ENCODE measurements at places on chromosomes 5 and 9.

DNA sequence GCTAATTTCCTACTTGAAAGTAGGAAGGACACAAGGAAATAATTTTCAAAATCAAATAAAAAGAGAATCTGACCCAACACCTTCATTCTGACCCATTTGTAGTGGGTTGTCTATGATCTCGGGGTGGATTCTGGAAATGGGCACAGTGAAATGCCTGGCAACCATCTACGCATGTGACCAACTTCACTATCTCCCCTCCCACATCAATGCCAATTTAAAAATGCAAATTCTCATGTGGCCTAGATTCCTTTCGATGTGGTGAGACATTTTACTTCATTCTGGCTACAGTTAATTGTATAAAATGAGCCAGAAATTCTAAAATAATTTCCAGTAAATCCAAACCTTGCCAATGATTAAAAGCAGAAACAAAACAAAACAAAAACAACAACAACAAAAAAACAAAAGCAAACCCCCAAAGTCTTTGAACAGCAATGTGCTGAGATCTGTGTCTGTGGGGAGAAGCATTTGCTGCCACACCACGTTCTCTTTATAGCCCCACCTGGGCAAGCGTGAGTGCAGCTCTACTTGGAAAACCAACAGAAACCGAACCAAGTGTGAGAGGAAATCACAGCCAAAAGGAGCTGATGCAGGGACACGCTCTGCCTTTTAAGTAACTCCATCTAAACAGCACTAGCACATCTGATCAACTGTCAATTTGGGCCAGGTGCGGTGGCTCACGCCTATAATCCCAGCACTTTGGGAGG lies 59.0 kb downstream of the USP20 start:
- no peak for DNase-seq

GRCh38 chr9:131590449-131590848 lies 45.1 kb downstream of the PRRT1B start:
- no peak for DNase-seq

DNA sequence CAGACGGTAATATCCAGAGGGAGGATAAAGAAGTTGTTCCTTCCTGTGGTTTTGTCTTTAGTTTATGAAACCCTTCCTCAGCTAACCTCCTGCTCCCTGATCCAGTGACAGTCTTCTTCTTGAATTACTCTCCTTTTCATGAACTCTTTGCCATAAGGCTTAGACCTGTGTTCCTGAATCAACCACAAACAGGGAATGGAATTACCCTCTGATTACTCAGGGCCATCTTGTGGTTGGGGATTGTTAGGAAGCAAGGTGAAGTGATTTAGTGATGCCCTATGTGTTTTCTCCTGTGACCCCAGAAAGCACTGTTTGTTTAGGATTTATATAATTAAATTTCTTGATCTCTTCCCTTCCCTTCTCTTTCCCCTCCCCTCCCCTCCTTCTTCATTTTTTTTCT lies 409.1 kb downstream of the TAF11L14 start:
- no peak for DNase-seq

DNA sequence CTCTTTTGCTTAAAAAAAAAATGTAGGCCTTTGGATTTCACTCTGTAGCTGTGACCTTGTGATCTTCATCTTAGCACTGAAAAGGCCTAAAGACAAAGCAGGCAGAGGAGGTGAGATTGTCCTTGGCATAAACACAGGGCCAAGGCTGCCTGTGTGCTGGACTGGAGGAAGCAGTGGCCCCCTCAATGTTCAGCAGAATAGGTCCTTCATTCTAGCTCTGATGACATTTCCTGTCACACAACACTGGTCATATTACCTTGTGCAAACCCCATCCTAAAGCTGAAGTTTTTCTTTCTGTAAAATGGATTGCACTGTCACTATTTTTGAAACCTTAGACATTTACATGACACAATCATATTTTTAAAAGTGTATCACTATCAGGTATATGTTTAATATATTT lies 147.4 kb downstream of the INSYN2B start:
- DNase-seq: no peak

DNA sequence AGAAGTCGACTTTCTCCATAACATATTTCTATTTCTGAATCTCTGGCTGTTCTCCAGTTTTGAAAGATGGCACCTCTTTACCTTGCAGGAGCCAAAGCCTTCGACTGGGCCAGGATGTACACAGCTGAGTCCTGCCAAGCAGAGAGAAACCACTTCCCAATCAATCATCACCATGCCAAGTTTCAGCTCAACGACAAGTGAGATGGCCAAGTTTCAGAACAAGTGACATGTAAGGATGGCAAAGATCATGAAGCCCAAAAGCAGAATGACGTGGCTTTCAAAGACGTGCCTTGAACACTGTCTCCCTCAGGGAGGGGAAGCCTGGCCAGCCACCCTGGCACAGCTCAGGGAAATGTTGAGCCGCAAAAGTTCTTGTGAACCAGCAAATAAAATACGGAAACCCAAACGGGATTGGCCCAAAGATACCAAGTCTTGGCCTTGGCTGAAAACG lies 17.7 kb downstream of the STK10 start:
- no peak for DNase-seq

- no peak for DNase-seq
These were observed 237.4 kb upstream of the PTGER4 start for GRCh38 chr5:40442346-40442745.

- DNase-seq: no peak
These were observed 35.6 kb downstream of the PTCD2 start for GRCh38 chr5:72355706-72356299.

- no peak for DNase-seq
These were observed 6.1 kb downstream of the MAML1 start for GRCh38 chr5:179738742-179739141.

GRCh38 chr5:110879675-110880074 lies 140.9 kb downstream of the SLC25A46 start:
- DNase-seq: no peak

DNA sequence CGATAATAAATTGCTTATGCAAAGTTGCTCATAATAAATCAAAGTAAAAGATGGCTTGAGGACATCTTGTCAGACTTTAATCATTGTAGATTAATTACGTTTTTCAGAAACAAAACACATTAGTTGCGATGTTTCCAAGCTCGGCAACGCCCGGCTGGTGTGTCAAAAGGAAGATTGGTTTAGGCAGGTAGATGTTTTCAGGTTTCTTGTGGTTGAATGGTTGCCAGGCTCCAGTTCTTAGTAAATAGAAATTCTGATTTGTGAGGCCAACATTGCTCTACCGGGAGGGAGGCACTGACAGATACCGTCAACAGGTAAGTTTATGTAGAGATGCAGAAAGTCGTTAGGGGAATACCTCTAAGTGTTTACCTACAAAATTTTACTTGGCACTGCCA lies 280.3 kb downstream of the NPR3 start:
- no peak for DNase-seq

DNA sequence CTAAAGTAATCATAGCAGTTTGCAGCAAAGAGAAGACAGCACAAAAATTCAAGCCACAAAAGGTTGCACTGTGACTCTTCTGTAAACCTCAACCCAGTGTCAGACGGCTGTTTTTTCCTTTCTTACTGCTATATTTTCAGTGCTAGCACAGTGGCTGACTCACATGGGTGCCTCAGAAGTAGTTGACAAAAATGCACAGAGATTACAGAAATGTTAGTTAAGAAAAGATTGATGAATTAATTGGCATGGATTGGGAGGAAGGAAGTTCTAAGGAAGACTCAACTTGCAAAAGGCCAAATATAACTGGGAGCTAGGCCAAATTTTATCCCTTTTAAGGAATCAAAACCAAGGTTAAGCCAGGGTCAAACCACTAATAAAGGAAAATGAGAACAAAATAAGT lies 43.7 kb upstream of the ITGA1 start:
- no peak for DNase-seq

DNA sequence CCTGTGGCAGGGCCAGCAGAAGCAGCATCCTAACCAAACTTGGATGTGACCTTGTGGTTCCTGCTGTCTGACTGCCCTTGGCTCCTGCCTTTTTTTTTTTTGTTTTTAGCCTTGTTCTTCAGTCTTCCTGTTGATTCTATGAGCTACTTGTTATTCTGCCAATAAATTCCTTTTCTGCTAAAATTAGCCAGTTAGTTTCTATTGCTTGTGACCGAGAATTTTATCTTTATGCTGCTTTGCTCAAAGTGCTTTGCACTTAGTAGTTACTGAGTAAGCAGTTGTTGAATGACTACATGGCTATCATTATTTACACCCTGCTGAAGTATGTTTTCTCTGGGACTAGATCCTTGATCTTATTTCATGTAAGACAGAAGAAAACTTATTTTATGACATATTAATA lies 20.8 kb upstream of the ATG10 start:
- no peak for DNase-seq

GRCh38 chr5:32059761-32060530 lies 114.2 kb downstream of the GOLPH3 start:
- DNase-seq: no peak

- DNase-seq: no peak
These were observed 5.0 kb downstream of the PPARGC1B start for GRCh38 chr5:149735066-149735465.

GRCh38 chr5:6729386-6730310 lies 16.4 kb downstream of the TENT4A start:
- no peak for DNase-seq

DNA sequence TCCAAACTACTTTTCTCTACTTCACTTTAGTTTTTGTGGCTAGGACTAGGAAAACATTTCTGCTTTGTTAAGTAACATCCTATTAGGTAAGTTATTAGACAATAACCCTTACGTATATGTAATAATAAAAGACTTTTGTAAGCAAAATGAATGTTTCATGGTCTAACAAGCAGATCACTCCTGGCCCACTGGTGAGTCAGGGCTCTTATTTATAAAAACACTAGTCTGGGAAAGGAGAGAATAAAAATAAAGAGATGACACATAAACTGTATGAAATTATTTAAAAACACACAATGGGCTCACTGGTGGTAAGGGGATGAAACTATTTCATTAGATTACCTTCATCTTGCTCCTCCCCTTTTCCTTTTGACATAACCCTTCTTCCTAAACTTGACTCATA lies 2212.2 kb upstream of the ACO1 start:
- DNase-seq: no peak

- no peak for DNase-seq
These were observed 36.6 kb downstream of the DMRT3 start for GRCh38 chr9:1013021-1013420.

GRCh38 chr9:34741628-34742027 lies 31.7 kb upstream of the CCL21 start:
- no peak for DNase-seq

- no peak for DNase-seq
These were observed 199.4 kb downstream of the MEF2C start for GRCh38 chr5:88683506-88684135.

DNA sequence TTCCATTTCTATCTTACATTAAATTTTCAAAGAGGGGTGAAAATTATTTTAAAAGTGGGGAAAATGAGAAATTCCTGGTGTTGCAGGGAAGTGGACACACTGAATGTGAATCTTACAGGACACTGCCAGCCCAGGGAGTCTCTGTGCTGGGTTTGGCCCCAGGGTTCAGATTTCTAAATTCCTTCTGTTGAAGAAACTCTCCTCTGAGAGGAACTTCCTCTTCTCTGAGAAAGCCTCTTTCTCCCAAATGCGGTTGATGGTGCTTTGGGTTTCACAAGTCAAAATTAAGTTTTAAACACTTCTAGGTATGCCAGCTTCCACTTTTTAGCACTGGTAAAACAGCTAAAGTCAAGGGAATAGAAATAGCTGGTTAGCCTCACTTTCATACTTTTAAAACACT lies 317.9 kb upstream of the ITGA1 start:
- DNase-seq: no peak

DNA sequence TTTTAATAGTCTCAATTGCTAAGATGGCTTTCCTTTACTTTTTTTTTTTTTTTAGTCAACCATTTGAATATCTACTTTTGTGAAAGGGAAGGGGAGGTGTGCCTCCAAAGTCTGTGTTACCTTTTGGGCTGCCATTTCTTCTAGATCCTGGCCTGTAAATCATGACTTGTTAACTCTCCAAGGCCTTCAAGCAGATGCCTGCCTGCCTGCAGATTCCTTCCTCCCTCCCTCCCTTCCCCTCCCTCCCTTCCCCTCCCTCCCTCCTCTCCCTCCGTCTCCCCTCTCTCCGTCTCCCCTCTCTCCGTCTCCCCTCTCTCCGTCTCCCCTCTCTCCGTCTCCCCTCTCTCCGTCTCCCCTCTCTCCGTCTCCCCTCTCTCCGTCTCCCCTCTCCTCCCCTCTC lies 73.1 kb downstream of the COMMD10 start:
- no peak for DNase-seq

DNA sequence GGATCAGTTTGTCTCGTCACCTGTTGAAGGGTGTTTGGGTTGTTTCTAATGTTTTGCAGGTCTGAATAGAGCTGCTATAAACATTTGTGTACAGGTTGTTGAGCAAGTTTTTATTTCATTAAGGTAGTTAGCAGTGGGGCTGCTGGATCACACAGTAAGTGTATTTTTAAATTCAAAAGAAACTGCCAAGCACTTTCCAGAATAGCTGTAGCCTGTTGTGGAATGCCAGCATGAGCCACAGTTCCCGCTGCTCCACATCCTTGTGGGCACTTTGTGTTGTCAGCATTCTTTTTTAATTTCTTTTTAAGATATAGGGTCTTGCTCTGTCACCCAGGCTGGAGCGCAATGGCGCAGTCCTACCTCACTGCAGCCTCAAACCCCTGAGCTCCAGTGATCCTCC lies 14.5 kb downstream of the FBXW5 start:
- DNase-seq: no peak

DNA sequence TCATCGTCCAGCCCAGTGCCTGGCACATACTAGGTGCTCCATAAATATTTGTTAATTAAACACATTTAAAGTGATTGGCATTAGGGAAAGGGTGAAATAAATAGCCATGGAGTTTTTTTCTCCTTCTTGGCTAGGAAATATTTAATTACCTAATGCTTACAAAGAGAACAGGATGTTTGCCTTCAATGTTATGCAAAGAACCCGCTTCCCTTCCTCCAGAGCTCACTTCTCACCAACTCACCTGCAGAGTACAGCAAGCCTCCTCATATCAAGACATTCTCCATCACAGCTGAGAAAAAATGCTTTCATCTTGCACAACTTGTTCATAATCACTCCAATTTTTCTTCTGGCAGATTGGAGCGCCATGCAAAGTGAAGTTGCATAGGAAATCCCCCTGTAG lies 161.7 kb upstream of the STK32A start:
- no peak for DNase-seq

GRCh38 chr9:97761056-97761598 lies 64.0 kb upstream of the XPA start:
- DNase-seq: no peak

- DNase-seq: no peak
These were observed 45.0 kb upstream of the N4BP3 start for GRCh38 chr5:178068293-178068692.

GRCh38 chr9:35903049-35903448 lies 3.0 kb upstream of the HRCT1 start:
- DNase-seq: no peak

GRCh38 chr9:28073270-28073669 lies 500.0 kb upstream of the C9orf72 start:
- DNase-seq: no peak

All from GOT3 (cell line).